NCI-H748 treated with DMSO at 0.1 percent for 48 hours (cell line): ENCODE measurements at places on chromosomes 4 and X.

GRCh38 chrX:4253092-4253491 is 539.6 kb upstream of the PRKX start:
- DNase-seq = no peak

- DNase-seq = no peak
These were observed 56.3 kb downstream of the CCDC149 start for GRCh38 chr4:24856586-24856985.

DNA sequence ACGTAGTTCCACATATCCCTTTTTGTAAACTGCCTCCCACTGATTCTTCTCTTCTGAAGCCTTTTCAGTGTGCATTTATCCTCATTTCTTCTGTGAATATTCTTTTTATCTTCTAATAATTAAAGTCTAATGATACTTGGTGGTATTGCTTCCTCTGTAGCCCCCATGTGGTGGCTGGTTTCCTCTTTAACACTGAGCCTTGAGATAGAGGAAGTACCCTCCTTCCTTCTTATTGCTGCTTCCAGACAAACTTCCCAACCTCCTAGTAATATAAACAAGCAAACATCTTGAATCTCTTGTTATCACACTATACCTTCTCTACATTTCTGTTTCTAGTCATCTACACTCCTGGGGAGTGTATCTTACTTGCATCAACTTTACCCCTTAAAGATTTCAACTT is 310.5 kb upstream of the GIMD1 start:
- DNase-seq = no peak

DNA sequence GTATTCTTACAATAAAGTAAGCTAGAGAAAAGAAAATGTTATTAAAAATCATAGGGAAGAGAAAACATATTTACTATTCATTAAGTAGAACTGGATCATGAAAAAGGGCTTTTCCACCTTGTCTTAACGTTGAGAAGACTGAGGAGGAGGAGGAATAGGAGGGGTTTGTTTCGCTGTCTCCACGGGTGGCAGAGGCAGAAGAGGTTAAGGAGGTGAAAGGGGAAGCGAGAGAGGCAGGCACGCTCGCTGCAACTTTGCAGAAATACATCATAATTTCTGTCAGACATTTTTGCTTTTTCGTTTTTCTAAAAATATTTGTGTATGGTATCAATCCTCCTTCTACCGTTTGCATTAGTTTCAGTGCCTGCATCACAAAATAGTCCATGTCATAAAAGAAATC is 2375.1 kb upstream of the AGA start:
- DNase-seq = no peak
